Amygdala (tissue), 56 donors: ENCODE measurements at places on chromosomes 4 and X.

DNA sequence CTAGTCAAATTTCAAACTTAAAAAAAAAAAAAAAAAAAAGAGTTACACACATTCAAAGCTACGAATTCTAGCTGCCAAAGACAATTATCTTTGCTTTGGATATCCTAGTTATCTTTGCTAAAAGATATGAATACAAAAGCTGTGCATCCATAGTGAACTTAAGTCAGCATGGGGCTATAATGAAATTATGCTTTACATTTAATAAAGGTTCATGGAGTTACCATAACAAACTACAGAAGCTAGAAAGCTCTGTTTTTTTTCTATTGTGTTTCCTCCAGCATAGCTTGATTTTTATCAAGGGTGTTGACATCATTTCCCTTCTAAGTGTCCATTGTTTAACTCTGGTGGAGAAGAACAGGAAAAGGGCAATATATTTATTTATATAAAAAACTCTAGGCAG lies 234.1 kb downstream of the ANKRD50 start:
- no peak for DNase-seq

GRCh38 chr4:182192511-182193181 lies 50.6 kb upstream of the TENM3 start:
- no peak for DNase-seq

DNA sequence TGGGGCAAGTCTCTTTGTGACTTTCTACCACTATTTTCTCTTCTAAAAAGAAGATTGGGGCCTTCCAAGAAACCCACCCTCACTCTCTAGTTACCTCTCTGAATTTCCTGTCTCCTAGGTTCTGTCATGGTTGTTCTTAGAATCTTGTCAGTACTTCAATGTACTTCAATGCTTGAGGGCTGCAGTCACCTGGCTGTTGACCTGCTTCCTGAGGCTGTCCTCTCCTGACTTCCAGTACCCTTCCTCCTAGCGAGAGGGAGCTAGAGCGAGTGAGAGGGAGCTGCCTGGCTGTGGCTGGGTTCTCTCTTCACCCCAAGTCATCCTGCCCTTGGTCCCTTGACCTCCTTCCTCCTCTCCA lies 17.7 kb downstream of the CD99L2 start:
- DNase-seq, result no peak

GRCh38 chr4:147037069-147037468 lies 91.4 kb upstream of the TTC29 start:
- DNase-seq, result no peak

DNA sequence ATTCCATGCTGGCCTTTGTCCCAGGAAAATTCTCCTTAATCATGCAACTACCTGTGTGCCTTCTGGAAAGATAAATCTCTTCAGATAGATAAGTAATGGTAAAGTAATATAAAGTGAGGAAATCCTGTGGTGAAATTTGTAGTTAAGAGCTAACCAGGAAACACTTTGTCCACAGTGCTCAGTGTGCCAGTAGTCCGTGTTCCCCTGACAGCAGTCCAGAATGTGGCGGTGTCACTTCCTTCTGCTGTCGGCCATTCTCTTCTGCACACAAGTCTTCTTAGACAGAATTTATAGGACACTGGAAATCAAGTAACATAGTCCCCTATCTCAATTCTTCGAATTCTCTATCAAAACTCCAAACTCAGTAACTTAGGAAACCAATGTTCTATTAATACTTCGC lies 5.7 kb upstream of the CXXC4 start:
- DNase-seq, result no peak

- DNase-seq, result no peak
These were observed 12.7 kb upstream of the CXCL8 start for GRCh38 chr4:73727685-73728084.

GRCh38 chr4:165757451-165757850 lies 115.6 kb upstream of the TLL1 start:
- no peak for DNase-seq

DNA sequence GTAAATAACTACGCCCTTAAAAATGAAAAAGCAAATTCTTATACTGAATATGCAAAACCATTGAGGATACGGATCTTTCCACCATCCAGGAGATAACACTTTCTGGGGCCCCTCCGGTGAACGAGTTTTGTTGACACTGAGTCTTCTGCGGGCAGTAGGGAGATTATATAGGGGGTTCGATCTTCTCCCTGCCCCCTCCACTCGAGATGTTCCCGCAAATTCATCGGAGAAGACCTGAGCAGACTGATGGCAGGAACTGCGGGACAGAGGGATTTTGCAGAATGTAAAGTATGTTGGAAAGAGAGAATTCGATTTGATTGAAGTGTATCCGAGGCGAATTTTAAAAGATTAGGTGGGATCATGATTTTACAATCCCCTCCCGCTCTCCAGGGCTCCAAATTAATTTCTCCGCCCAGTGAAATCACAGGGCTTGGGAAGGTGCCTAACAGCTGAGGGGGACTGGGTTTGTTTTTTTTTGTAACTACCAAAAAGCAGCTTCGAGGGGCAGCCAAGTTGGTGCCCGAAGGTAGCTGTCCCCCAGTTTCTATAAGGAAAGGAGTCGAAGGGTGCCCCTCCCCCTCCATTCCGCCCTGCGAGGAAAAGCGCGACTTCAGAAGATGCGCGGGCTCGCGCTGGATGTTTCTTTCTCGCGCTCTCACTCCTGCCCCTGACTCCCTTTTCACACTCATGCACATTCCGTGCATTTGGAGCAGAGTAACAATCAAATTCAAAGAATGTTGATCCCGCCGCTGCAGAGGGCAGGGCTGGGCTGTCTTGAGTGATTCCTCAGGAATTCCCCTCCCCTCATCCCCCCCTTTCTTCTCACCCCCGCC lies 1.2 kb downstream of the TMEM255A start:
- DNase-seq, result no peak

DNA sequence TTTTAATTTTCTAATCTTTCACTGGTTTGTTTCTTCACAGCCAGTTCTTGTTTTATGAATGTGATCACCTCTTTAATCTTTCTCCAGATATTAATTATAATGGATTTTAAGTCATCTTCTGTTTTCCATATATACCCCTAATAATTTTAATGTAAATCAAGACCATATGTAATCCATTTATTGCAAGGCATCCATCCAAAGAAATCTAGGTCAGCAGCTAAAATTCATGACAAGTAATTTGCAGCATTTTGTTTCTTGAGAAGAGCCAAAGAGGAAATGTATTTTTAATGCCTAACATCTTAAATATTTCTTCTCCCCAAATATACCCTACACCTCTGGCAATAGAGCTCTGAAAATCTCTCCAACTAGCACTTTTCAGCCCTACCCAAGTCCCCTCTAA lies 81.1 kb downstream of the SUPT20HL2 start:
- no peak for DNase-seq

GRCh38 chr4:48295116-48295515 lies 25.5 kb upstream of the TEC start:
- no peak for DNase-seq

DNA sequence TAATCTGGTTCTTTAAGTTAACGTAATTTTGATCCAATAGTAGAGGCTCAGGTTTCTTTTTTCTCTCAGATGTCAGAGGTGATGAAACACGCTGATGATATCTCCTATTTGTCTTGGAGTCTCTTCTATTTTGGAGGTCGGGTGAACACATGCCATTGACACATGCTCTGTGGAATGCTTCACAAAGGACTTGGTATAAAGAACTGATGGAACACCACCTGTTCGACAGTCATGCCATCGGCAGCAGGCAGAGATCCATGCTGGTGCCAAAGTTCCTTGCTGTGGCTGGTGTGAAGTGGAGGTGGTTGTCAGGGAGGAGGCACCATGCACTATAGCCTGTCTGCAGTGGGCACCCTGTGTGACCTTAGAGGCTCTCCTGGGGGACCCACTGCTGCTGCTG lies 94.9 kb downstream of the ATP8A1 start:
- DNase-seq, result no peak

DNA sequence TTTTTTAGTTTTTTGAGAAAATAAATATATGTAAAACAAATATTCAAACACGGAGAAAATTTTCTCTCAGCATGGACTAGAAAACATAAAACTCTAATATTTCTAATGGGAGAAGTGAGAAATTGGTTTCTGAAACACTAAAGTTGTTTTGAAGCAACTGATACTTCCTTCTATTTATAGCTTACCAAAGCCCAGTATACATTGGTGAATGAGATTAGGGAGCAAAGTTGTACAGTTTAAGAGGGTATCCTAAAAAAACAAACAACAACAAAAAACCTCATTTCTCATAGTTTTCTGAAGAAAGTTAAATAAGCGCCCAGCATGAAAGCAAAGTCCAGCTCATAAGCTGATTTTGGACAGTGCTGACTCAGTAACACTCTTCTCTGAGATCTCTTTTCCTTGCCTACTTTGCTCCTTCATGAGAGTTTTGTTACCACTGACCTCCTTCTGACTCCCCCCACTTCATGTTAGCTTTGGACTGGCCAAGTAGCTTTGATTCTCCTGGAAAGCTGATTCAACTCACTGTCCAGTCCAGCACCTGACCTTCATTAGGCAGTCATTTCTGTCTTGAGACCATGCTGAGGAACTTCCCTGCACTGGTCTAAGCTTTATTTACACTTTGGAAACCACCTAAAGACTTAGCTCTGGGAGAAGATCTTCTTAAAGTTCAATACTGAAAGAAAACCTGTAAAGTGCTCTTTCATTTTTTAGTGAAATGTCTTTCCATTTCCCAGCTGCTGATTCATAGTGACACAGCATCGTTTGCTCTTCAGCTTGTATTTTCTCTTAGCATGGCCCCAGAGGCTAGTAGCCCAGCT lies 21.8 kb upstream of the P2RY10 start:
- no peak for DNase-seq

- no peak for DNase-seq
These were observed 85.1 kb downstream of the PDLIM5 start for GRCh38 chr4:94536649-94537469.

DNA sequence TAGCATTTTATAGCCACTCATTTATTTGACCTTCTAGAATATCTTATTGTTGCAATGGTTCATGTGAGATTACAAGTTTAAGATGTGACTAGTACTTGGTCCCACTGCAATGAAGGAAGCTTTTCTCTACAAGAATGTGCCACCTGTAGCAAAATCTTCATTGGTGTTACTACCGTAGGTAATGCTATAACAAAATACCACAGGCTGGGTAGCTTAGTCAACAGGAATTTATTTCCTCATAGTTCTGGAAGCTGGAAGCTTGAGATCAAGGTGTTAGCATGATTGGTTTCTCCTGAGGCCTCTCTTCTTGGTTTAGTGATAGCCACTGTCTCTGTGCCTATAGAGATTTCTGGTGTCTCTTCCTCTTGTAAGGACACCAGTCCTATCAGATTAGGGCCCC lies 441.0 kb downstream of the GPM6A start:
- DNase-seq, result no peak

- no peak for DNase-seq
These were observed 78.4 kb downstream of the IRF2 start for GRCh38 chr4:184395971-184396391.

DNA sequence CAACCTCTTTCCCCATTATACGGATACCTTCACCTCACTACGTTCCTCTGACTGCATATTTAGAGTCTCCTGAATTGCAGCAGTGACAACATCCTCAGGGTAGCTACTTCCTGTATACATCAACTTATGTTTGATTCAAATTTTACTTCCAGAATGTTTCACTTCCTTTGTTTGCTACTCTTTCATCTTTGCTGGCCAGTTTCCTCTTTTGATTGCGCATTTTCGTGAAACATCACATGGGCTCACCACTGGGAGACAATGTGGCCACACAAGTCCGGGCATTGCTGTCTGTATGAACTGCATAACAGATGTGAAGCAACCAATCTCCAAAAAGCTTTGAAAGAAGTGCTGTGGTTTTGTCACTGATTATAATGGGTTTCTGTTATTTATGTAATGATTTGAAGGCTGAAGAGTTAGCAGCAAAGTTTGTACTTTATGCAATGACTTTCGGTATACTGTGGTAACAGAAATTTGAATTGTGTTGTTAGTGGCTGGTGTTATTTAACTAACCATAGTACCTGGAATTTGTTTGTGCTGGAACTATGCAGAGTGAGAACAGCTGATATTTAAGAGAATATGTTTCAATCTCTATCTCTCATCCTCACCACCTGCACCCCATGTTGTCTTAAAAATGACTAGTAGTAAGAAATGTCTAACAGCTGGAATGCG lies 7.4 kb downstream of the SNCA start:
- DNase-seq, result no peak

DNA sequence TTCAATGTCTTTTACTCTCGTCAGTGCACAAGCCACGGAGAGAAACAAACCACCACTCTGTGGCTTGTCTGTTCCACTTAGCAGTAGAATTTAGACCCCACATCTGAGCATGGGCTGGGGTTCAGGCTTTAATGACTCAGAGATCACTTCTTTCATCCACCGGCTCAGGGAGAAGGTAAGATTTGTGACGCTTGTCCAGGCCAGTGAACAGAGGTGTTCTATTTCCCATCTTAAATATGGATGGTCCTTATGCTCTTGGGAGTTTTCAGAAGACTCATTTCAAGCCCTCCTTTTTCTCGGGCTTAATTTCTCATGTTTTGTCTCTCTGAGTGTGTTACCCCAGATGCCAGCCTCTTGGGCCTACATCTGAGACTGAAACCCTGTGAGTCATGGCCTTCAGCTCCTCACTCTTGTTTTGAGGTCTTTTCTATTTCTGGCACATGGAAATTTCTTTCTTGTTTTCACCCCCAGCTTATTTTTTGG lies 127.4 kb upstream of the SFRP2 start:
- no peak for DNase-seq

DNA sequence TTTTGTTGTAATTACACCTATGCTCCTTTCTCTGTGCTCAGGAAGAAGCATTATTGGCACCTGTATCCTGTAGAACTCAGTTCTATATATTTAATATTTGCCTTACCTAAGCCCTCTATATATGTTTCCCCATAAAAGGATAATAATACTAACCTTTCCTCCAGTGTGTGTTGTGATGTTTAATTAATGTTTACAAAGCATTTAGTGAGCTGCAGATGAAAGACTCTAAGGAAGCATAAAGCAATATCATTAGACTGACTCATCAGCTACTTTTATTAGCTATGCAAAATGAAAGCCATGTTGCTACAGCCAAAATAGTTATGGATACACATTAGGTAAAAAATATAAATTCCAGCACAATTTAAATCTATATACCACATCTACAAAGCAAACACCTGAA lies 93.6 kb upstream of the PTPN13 start:
- DNase-seq, result no peak

DNA sequence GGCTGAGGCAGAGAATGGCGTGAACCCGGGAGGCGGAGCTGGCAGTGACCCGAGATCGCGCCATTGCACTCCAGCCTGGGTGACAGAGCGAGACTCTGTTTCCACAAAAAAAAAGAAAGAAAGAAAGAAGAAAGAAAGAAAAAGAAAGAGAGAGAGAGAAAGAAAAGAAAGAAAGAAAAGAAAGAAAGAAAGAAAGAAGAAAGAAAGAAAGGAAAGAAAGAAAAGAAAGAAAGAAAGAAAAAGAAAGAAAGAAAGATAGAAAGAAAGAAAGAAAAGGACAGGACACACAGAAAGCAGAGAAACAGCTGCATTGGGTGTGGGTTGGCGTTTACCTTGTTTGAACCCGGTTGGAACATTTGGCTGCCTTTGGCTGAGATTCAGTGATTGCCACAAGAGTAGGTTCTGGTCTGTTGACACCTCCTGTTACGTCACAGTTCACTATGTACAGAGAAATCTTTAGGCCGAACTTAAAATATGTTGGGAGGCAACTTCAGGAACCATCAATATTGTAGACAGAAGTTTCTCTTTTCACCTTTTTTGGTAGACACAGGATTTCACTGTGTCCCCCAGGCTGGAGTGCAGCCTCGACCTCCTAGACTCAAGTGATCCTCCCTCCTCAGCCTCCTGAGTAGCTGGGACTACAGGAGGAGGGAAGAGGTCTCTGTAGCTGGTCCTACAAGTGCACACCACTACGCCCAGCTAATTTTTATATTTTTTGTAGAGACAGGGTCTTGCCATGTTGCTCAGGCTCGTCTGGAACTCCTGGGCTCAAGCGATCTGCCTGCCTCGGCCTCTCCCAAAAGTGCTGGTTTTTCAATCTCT lies 16.3 kb upstream of the PLCXD1 start:
- DNase-seq, result no peak

- no peak for DNase-seq
These were observed 73.1 kb upstream of the IL13RA1 start for GRCh38 chrX:118654331-118654730.
